ENCODE measurements at places on chromosomes 13 and 19.

- H3K4me1 ChIP-seq, result peaks cover 10% of the 10 kb centered on the region
- peak; percentile 98 for DNase-seq
- no peaks in the 10 kb centered on the region for H3K27me3 ChIP-seq
These were observed at the start of gene ZNF90 for GRCh38 chr19:20077791-20078463. Gene ZNF90 (plus strand): TSS chr19:20078000. CDS start chr19:20078133, 133 bp downstream.

- H3K4me3 ChIP-seq, result peak overlapping the region; percentile 91
- DNase-seq, result peak; percentile 77
- peaks cover 22% of the 10 kb centered on the region for H3K4me1 ChIP-seq
- peak overlapping the region; percentile 94 for H3K27ac ChIP-seq
These were observed 467 bp downstream of the LAMP1 start for GRCh38 chr13:113297370-113298042.

GRCh38 chr13:31221057-31221456 lies 21.3 kb downstream of the B3GLCT start:
- no peak overlapping the region for H3K27ac ChIP-seq
- no peaks in the 10 kb centered on the region for H3K27me3 ChIP-seq
- peaks cover 12% of the 10 kb centered on the region for H3K36me3 ChIP-seq
- no peak for DNase-seq
- H3K4me3 ChIP-seq, result no peak overlapping the region

DNA sequence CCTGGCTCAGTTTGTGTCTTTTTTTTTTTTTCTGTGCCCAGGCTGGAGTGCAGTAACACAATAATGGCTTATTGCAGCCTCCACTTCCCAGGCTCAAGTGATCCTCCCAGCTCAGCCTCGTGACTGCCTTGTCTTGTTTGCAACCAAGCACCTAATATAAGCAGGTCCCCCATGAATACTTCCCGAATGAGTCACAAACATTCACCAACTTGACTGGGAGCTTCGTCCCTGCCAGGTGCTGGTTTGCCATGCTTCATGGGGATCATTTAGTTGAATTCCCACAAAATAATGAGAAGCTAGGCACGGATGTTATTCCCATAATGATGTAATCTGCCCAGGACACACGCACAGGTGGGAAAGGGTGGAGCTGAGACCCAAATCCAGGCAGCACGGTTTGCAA lies 176.5 kb downstream of the CACNA1A start:
- H3K27me3 ChIP-seq, result peaks cover 11% of the 10 kb centered on the region
- no peak for DNase-seq

GRCh38 chr13:26221399-26221720 lies 754 bp downstream of the RNF6 start:
- peaks cover 39% of the 10 kb centered on the region for H3K4me1 ChIP-seq
- peak overlapping the region; percentile 100 for H3K27ac ChIP-seq
- peaks cover 29% of the 10 kb centered on the region for H3K36me3 ChIP-seq
- H3K27me3 ChIP-seq, result no peaks in the 10 kb centered on the region
- peak overlapping the region; percentile 100 for H3K4me3 ChIP-seq

DNA sequence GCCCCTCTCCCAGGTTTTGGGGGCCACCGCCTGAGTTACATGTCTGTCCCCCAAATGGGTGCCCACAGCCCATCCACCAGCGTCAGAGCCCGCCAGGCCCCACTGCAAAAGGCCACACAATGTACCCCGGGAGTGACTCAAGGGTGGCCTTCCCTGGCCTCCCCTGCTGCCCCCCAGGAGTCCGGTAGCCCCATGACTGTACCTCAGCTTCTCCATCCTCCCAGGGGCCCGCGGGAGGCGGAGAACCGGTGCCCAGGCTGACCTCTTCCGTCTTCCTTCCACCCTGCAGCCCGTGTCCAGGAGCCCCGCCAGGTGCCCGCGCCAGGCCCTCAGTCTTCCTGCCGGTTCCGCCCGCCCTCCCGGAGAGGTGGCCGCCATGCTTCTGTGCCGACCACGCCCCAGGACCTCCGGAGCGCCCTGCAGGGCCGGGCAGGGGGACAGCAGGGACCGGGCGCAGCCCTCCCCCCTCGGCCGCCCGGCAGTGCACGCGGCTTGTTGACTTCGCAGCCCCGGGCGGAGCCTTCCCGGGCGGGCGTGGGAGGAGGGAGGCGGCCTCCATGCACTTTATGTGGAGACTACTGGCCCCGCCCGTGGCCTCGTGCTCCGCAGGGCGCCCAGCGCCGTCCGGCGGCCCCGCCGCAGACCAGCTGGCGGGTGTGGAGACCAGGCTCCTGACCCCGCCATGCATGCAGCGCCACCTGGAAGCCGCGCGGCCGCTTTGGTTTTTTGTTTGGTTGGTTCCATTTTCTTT lies 10.3 kb downstream of the CBARP start:
- DNase-seq, result no peak
- H3K27ac ChIP-seq, result no peak overlapping the region
- H3K36me3 ChIP-seq, result peaks cover 2% of the 10 kb centered on the region
- no peaks in the 10 kb centered on the region for H3K27me3 ChIP-seq
- no peaks in the 10 kb centered on the region for H3K4me1 ChIP-seq

DNA sequence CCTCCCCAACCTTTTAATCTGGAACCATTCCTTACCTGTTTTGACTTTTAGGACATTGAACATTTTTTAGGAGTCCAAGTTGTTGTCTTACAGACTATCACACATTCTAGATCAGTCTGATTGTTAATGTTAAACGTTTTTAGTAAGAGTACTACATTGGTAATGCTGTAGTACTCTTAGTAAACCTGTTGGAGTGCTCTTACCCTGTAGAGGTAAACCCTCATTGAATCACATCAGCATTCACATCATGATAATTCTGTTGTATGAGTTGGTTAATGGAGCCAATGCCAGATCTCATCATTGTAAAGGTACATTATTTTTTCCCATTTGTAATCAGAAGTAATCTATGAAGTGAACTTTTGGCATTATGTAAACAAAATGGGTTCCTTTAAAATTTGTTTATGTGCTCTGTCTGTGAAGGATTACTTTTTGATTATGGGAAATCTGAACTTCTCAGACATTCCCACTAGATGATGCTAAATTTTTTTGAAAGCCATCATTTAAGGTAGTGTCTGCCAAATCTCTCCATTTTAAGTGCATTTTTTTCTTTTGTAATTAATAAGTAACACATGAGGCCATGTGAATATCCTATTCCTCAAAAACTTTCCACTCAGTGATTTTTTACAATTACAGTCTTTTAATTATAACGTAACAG lies 55.2 kb downstream of the VWA8 start:
- DNase-seq, result no peak
- no peaks in the 10 kb centered on the region for H3K27me3 ChIP-seq
- no peak overlapping the region for H3K4me3 ChIP-seq
- peaks cover 32% of the 10 kb centered on the region for H3K36me3 ChIP-seq

GRCh38 chr19:55197528-55197927 lies 11.8 kb downstream of the PTPRH start:
- H3K4me1 ChIP-seq, result no peaks in the 10 kb centered on the region
- peaks cover 9% of the 10 kb centered on the region for H3K27me3 ChIP-seq
- H3K4me3 ChIP-seq, result no peak overlapping the region
- H3K27ac ChIP-seq, result no peak overlapping the region
- H3K36me3 ChIP-seq, result no peaks in the 10 kb centered on the region

- H3K4me3 ChIP-seq, result no peak overlapping the region
- no peaks in the 10 kb centered on the region for H3K4me1 ChIP-seq
- no peak overlapping the region for H3K27ac ChIP-seq
- no peak for DNase-seq
These were observed 33.2 kb upstream of the STARD13 start for GRCh38 chr13:33318744-33319143.

- H3K4me1 ChIP-seq, result no peaks in the 10 kb centered on the region
- H3K27ac ChIP-seq, result no peak overlapping the region
- H3K36me3 ChIP-seq, result no peaks in the 10 kb centered on the region
- no peak overlapping the region for H3K4me3 ChIP-seq
These were observed 1750.7 kb upstream of the PCDH20 start for GRCh38 chr13:63166345-63166744.

- no peaks in the 10 kb centered on the region for H3K36me3 ChIP-seq
- no peak overlapping the region for H3K27ac ChIP-seq
- no peak for DNase-seq
- peaks cover 3% of the 10 kb centered on the region for H3K27me3 ChIP-seq
- H3K4me1 ChIP-seq, result no peaks in the 10 kb centered on the region
- H3K4me3 ChIP-seq, result no peak overlapping the region
These were observed 19.8 kb downstream of the COL4A1 start for GRCh38 chr13:110286833-110287819.
